ENCODE measurements at places on chromosomes 11 and 22.

- no peak for DNase-seq
These were observed 55.3 kb downstream of the TRMU start for GRCh38 chr22:46390652-46391301.

GRCh38 chr11:14423633-14424032 is 64.7 kb upstream of the RRAS2 start:
- no peak for DNase-seq

GRCh38 chr11:114379394-114380069 is 20.8 kb downstream of the C11orf71 start:
- DNase-seq = no peak

DNA sequence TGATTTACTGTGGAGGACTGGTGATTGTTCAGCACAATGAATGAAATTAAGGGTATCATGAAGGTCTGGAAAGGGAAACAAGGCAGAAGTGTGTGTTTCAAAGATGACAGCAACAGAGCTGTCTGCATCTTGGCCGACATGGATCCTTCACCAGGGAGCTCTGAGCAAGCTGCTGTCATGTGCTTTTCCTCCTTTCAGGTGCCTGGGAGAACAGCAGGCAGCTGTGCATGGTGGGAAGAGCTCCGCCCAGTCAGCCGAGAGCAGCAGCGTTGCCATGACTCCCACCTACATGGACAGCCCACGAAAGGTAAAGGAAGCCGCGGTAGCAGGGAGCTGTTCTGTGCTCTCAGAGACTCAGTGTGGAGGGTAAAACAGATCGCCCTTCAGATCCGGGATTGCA is 87.1 kb upstream of the YWHAH start:
- no peak for DNase-seq

GRCh38 chr11:60221181-60221580 is 21.8 kb downstream of the MS4A4E start:
- DNase-seq = no peak

GRCh38 chr22:50209893-50210292 is 9.1 kb downstream of the SELENOO start:
- DNase-seq = peak; percentile 64

DNA sequence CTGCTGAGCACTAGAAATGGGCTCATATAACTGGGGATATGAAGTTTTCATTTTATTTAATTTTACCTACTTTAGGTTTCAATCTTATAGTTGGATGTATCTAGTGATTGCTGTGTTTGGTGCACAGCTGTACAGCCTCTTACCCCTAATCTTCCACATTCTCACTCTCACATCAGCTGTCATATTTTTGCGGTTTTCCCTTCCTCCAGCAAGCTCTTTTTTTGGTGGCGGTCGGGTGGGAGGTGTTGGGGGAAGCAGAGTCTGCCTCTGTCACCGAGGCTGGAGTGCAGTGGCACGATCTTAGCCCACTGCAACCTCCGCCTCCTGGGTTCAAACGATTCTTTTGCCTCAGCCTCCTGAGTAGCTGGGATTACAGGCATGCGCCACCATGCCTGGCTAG is 445.1 kb upstream of the ISX start:
- no peak for DNase-seq

DNA sequence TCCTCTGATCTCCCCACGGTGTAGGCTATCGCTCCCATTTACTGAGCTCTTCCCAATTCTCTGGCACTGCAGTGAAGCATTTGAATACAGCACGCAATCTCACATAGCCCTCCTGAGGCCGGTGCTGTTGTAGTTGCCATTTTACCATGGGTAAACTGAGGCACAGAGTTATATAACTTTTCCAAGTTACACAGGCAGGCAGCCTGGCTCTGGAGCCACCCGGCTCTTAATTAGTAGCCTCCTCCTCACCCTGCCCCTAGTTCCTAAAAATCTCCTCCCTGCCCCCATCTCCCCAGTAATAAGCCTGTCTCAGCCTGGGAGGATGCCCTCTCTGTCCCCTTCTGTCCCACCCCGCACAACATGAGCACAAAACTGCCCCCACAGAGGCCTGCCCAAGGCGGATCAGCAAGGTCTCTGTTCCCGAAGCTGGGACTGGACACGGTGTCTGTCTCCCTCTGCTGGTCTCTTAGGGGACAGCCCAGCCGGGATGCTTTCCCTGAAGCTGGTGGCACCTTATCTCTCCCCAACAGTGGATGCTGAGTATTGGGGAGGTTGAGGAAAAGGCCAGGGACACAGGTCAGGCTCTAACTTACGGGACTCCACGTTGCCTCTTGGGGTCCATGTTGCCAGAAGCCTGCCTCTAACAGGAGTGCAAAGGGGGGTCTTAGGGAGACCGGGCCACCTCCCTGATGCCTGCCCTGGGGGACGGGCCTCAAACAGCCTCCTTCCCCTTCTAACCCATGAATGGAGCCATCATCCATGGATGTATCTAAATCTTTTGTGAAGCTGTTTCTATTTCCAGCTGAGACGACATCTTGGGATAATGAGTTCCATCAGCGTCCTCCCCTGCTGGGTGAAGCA is 9.1 kb upstream of the CLCF1 start:
- DNase-seq = peak; percentile 87

DNA sequence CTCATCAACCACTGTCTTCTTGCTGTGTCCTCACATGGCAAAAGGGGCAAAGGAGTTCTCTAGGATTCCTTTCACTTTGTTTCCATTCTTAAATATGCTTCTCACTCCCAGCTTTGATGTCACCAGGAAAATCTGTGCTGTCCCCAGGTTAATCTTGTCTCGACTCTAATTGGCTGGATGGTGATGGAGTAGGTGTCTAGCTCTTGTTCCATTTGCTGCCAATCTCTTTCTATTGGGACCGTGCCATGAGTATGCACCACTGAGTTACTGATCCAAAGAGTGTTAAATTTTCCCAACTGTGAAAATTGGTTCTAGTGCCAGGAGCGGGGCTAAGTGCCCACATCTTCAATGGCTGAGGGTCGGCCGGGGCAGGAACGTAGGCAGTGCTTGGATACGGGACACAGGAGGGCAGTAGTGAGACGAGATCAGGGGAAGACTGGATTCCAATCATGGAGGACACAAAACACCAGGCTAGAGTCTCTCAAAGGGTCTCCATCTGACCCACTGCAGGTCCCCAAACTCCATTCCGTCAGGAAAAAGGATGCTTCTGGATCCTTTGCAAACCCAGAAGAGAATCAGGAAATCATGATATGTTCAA is 47.7 kb upstream of the CSNK2A3 start:
- no peak for DNase-seq

GRCh38 chr11:6488821-6489220 is 7.5 kb downstream of the TIMM10B start:
- no peak for DNase-seq

GRCh38 chr11:74072721-74073120 is 63.8 kb upstream of the UCP3 start:
- DNase-seq = no peak

DNA sequence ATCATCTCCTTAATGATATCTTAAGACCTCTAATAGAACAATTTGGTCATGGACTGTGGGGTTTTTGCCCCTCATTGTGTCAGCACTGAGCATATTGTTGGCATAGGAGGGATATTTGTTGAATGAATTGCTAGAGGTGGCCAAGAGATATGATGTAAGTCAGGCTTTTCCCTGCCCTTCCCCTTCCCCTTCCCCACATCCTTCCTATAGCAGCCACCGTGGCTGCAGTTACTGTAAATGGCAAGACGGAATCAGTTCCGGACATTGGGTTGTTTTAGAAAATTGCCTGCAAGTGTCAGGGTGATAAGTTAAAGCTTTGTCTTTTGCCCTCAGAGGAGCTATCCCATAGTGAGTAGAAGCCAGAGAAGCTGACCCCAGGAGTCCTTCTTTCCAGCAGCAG is 23.0 kb downstream of the LIMK2 start:
- DNase-seq = no peak

DNA sequence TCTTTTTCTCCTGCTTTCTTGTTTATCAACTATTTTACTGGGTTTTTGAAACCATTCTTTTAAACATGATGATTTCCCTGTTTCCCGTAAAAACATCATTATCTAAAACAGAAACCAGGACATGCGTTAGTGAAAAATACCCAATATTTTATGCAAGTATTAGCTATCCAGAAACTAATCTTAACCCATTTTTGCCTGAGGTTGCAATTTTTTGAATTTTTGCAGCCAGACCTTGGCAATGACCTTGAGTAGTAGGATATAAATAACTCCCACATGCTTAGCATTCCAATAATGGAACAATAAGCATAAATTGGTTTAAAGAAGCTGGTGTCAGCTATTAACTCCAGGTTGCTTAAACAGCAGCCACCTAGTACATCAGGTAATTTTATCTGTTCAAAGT is 308.9 kb upstream of the ANO3 start:
- no peak for DNase-seq

DNA sequence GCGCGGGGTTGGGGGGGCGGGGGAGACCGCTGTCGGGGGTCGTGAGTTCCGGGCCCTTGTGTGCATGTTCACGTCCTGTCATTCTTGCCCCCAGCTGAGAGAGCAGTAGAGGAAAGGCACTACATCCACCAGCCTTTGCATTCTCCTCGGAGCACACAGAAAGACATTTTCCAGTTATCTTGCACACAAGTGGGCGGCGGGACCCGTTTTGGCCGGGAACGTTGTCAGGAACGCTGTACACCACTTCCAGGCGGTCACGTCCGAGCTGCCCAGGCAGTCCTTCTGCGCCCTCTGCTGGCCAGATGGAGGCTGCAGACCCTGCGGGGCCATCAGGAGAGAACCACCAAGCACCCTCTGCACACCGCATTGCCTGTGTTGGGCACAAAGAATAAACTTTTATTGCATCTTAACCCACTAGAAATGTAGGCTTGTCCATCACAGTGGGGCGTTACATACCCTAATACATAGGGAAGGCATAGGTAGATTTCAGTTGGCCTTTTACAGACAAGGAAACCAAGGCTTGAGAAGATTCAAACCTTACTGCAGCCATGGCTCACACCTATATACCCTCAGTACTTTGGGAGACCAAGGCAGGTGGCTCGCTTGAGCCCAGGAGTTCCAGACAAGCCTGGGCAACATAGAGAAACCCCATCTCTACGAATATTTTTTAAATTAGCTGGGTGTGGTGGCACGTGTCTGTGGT is 2.8 kb upstream of the CDKN1C start:
- DNase-seq = peak; percentile 82

DNA sequence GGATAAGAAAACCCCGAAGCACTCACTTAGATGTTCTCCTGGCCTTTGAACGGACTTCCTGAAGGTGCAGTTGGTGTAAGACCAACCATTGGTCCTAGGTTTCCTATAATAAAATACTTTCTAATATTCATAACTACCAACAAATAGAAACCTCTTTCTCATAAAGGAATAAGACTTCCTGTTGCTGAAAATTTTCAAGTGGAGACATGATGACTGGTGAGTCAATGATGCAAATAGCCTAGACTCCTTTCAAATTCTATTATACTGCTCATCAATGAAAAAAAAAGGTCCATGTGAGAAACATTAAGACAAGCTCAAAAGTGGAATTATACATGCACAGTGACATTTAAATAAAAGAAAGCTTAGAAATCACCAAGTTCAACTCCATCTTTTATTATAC is 862.8 kb downstream of the FAM181B start:
- DNase-seq = no peak

- DNase-seq = no peak
These were observed 53.1 kb downstream of the SHANK2 start for GRCh38 chr11:71199226-71199820.

- no peak for DNase-seq
These were observed 11.3 kb downstream of the NCF4 start for GRCh38 chr22:36872084-36872483.

- no peak for DNase-seq
These were observed 10.1 kb upstream of the NXPE1 start for GRCh38 chr11:114569801-114570200.

DNA sequence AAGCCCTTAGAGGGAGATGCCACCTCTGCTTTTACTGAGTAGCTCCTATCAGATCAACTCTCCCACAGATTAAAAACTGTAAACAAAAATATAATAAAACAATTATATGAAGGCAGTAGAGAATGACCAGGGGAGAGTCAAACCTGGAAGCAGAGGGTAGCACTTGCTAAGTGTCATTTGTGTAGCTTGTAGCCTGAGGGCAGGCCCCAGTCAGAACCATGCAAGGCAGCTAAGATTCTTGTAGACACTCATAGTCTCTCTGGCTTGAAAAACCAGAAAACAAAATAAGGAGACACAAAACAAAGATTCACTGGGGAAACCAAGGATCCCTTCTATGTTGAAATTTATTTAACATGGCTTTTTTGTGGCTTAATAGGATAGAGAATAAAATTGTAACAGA is 110.4 kb downstream of the WNT11 start:
- DNase-seq = no peak

DNA sequence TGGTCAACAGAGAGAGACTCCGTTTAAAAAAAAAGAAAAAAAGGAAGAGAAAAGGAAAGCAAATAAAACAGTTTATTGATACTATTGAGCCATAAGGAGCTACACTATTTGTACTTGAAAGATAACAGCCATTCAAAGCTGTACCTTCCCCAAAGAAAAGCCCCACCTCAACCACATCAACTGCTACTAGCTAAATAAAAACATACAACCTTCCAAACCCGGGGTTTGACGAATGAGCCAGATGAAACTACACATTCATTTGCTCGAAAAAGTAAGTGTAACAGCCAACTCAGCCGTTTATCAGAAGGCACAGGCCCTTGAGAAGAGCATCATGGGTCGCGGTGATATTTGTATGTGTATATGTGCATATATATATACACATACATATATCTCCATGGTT is 78.4 kb downstream of the SIK3 start:
- DNase-seq = no peak

GRCh38 chr11:36372101-36372771 is 76.1 kb downstream of the PRR5L start:
- DNase-seq = no peak

DNA sequence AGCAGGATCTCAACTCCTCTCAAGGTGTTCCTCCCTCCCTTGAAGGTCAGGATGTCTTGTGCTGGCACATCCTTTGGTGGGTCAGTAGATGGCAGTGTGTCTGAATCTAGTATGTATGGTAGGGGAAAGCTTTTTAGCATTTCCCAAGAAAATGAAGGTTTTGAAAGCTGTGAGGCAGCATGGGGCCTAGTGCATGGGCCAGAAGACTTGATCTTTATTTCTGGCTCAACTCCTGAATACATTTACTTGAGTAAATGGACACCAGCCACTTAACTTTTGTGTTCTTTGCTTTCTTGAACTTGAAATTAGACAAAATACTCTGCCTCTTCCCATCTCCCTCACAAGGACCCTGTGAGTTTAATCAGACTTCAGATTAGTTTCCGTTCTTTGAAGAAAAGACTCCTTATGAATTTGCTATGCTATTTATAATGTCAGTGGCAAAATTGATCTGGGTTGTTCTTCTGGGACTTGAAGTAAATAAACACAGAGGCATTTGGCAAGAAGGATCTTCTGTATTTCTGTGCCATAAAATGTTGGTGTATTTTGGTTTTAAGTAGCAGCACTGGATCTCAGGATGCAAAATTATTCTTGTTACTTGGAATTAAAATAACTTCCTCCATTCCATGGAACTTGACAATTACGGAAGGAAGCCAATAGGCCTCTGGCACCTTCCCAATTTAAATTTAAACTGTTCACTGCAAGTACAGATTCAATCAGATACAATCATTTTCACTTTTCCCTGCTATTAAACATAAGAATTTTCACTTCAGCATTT is 288.8 kb downstream of the CASP12 start:
- DNase-seq = peak; percentile 36
